NCI-H345 (cell line): ENCODE measurements at places on chromosomes 5 and 9.

GRCh38 chr5:132025403-132025971 is 14.0 kb upstream of the ACSL6 start:
- no peak for DNase-seq

- no peak for DNase-seq
These were observed 21.4 kb downstream of the COL27A1 start for GRCh38 chr9:114176624-114177291.

DNA sequence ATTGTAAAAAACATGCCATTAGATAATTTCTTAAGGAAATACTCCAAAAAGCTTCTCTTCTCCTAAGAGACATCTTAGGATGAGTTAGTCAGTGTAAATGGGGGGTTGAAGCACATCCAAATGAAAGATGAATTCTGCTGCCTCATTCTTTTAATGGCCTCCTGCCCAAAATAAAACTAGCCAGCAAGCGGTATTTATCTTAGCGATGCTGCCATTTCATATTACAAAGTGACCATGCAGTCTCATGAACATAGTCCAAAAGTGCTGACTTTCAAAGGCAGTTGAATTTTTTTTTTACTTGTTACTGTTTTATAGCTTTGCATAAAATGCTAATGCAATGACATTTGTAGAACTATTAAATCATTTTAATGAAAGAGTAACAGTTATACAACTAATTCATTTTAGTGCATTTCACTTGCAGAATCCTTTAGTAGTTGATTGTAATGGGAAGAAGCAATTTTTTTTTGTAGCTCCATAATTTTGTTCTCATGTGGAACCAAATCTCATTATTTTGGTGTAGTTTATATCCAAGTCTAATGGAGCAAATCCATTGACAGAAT is 151.5 kb downstream of the CAVIN4 start:
- no peak for DNase-seq

DNA sequence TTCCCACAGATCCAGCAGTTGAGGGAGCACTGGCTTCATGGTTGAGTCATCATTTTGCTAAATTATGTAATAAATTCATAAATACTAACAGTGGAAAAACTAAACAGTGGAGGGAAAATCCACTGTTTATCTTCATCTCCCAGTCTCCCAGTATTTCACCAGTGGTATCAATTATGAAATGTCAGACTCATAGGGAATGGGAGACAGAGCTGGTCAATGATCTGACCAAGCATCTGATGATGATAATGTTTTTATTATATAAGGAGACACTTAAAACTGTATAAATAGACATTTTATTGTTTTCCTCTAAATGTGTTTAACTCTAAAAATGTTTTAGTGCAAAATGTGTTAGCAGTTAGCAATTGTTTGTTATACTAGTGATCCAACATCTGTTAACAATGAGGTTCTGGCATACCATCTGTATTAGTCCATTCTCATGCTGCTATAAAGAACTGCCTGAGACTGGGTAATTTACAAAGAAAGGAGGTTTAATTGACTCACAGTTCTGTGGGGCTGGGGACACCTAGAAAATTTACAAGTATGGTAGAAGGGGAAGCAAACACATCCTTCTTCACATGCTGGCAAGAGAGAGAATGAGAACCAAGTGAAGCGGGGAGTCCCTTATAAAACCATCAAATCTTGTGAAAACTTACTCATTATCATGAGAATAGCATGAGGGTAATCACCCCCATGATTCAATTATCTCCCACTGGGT is 11.8 kb upstream of the REEP5 start:
- no peak for DNase-seq

DNA sequence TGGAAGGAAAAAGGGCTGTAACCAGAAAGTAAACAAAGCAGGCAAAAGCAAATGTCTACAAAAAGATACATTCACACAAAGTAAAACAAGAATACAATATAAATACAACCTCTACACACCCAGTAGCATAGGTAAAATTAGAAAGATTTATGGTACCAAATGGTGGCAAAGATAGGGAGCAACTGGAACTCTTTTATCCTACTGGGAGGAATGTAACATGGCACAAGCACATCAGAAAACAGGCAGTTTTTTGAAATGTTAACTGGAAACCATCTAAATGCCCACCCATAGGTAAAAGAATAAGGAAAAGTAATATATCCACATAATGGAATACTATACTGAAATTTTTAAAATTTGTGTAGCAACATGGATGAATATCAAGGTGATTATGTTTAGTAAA is 8.7 kb upstream of the ARL14EPL start:
- no peak for DNase-seq

DNA sequence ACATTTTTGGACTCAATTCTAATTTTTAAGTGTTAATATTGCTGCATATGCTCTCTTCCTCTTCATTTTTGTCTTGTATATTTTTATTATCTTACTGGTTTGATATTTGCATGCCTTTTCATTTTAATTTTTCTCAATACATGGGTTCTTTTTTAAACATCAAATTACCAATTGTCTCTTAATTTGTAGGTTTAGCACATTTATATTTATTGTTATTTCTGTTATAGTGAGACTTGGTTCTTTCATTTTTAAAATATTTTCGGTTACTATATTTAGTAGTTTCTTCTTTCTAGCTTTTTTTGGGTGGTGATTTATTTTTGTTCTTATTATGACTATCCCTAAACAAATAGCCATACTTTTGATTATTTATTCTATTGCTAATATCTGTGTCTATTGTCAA is 19.4 kb downstream of the SPINK5 start:
- no peak for DNase-seq

GRCh38 chr5:60256546-60256945 is 363.0 kb upstream of the PDE4D start:
- DNase-seq = no peak

DNA sequence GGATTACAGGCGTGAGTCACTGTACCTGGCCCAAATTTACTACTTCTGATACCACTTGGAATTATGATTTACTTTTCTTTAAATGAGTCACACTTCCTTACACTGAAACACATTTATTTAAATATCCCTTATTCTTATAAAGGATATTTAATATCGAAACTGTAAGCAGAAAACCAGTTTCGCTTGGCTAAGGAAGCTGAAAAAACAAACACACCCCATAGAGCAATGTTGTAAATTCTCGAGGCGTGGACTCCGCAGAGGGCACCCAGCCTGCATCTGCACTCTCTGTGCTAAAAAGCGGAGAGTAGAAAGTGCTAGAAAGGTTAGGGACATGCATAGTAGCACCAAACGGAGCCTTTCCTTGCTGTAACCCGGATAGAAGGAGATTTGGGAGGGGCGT is 86.5 kb downstream of the HMCN2 start:
- DNase-seq = no peak

DNA sequence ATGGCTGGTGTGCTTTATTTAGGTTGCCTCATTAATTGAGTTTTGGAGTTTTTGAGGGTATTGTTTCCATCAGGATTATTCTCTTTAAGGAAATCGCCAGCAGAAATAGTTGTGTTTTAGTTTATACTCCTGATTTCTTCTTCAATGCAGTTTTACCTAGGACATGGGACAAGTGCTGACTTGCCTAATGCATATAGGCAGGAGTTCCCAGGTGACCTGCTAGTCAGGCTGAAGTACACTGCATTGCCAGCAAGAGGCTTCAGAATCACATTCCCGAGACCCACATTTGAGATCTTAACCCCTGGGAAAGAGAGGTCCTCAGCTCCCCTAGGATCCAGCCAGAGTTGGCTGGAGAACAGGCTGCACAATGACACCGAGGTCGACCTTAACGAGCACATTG is 1.5 kb upstream of the OR1N2 start:
- DNase-seq = no peak
